ENCODE measurements at places on chromosomes 11 and 22. TPM values are rescaled to one million over a fixed set of nuclear protein-coding genes. Genes with fewer than 3 reads are reported as not detected.

The DBX1 gene
- not detected for polyA plus RNA-seq

The SEC14L2 gene
- 0.23 TPM for polyA plus RNA-seq

The KCNQ1OT1 gene
- 0.04 TPM for polyA plus RNA-seq

The VWA5A gene
- 12.8 TPM for polyA plus RNA-seq

The OR8A1 gene
- not detected for polyA plus RNA-seq

The ZNF215 gene
- polyA plus RNA-seq = not detected

The KCNJ4 gene
- not detected for polyA plus RNA-seq

The HPS5 gene
- 13.0 TPM for polyA plus RNA-seq

The FOLH1 gene
- polyA plus RNA-seq = not detected

The SCGB1A1 gene
- polyA plus RNA-seq = not detected

The OR51B5 gene
- not detected for polyA plus RNA-seq

The PGAP2 gene
- 16.1 TPM for polyA plus RNA-seq

The UPK3A gene
- polyA plus RNA-seq = not detected

The ZBTB16 gene
- 197 TPM for polyA plus RNA-seq

DNA sequence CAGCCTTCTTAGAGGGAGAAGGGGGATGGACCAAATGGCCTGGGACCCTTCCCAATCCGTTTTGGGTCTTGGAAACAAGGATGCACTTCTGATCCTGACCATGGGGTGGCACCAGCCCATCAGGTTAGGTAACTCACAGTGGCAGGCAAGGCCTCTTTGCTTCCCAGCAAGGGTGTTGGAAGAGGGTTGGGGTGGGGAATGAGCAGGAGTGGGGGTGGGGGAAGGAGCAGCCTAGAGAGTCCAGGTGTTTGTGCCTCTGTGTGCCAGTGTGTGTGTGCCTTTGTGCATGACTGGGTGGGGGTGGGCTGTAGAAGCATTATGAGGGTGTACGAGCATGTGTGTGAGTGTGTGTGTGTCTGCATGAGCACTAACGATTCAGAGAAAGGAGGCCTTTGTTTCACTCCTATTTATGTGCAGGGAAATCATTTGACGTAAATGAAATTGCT, 213.1 kb downstream of the INSC start:
- no peak for DNase-seq

DNA sequence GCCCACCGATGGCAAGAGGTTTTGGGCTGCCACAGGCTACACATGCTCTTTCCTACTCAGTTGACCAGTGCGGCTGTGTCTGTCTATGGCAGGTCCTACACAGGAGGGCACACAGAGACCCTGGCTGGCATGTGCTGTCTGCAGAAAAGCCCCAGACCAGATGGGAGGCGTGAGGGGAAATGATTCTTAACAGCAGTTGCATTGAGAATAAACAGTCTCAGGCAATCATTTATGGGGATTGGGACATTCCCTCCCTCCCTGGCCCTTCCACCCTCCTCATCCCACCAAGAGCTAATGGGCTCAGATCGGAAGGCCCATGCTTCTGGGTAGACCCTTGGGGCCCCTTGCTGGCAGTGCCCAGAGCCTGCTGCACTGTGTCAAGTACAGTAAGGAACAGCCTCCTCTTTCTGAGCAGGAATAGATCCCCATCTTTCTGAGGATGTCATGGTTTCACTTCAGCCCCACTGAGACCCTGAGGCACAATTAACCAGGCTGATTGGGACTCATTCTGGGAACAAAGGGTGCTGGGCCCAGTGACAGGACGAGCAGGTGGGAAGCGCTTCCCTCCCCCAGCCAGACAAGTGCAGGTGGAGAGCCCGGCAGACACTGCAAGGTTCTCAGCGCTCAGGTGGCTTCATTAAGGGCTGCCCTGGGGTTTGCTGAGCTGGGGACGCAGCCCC, 28.3 kb downstream of the TSPAN18 start:
- DNase-seq = no peak

DNA sequence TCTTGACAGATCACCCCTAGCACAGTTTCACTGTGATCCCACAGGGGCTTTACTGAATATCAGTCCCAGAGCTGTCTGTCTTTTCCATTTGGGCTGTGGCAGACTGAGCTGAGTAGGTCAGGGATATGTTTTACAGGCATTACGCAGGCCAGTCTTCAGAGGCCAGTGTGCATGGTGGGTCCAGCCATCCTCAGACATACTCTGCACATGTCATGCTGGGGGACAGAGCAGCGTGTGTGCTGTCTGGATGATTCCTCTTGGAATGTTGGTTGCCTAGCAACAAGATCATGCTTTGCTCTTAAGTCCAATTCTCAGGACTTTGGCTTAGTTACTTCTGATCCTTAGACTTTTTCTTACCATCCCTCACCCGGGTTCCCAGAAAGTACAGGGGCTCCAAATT, 736.5 kb downstream of the DLG2 start:
- no peak for DNase-seq

GRCh38 chr11:113243696-113244095, 70.7 kb upstream of the TTC12 start:
- DNase-seq = no peak

DNA sequence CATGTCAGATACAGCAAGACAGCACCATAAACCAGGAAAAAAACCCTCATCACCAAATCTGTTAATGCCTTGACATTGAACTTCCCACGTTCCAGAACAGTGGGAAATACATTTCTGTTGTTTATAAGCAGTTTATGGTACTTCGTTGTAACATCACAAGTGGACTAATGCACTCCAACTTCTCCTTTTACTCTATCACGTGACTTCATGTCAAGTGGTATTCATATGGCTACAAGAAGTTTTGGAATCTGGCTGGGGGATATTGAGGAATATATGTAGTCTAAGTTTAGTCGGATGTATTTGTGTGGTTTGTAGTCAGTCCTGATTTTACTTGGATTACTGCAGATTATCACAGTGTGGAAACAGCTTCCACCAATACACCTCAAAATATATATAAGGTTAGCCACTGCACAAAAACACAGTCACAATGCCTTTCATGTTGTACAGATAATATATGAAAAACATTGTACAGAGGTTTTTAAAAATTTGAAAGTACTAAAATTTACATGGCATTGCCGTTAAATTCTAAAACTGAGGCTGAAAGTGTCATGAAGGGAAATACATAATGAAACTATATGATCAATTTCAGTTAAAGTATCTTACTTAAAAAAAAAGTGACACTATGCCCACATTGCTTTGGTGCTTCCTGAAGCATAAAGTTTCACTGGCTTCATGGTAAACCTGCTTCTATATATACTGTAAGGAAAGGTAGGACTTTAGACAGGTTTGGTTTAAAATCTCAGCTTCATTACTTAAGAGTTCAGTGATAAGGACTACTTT, 134.1 kb downstream of the CASP12 start:
- DNase-seq = no peak

DNA sequence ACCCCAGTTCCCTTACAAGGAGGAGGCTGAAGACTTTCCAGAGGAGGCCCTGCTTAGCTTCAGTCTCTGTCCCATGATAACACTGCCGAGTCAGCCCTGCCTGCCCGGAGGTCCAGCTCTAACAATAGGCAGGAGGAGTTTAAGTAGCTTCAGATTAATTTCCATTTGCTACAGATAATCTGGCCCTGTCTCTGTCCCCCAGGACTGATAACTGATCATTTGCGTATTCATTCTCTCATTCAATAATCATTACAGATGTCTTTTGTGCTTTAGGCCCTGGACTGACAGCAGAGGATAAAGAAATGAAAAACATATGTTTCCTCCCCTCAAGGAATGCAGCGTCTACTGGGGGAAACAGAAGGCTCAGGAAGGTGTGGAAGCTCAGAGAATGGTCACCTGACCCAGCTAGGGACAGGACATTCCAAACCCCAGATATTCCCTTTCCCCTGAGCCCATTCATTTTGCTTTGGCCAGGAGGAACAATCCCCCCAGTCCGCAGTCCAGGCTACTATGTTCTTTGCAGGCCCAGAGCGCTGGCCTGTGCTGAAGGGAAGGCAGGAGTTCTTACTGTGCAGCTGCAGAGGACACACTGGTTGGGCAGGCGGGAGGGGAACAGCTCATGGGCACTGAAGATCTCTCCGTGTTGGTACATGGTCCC, 20.8 kb downstream of the CHRDL2 start:
- no peak for DNase-seq

DNA sequence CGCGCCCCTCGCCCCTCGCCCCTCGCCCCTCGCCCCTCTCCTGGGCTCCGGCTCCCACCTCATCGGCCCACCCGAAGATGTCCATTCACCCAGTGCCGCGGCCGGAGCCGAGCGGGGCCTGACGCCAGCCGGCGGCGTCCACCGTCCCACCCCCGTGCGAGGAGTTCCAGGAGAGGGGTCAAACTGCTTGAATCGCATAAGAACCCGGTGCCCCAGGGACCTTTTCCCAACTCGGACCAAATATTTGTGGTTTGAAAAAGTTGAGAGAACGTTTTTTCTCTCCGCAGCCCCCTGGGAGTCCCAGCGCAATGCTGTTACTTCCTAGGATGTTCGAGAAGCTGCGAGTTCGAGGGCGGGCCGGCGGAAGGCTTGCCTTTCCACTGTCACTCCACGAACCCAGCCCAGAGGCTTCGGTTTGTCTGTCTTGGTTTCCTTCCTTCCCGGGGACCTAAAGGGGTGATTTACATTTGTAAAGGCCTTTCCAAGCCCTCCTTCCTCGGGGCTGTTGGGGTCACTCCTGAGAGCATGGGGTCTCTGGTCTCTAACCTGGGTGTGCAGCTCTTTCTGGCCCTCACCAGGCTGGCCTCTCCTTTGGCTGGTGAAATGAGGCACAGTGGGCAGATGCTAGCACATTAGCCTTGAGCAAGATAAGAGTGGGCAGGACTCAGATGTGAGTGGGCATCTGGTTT, 38.0 kb downstream of the ETS1 start:
- DNase-seq = no peak

GRCh38 chr11:8839957-8840945, 70.7 kb upstream of the AKIP1 start:
- DNase-seq = no peak

DNA sequence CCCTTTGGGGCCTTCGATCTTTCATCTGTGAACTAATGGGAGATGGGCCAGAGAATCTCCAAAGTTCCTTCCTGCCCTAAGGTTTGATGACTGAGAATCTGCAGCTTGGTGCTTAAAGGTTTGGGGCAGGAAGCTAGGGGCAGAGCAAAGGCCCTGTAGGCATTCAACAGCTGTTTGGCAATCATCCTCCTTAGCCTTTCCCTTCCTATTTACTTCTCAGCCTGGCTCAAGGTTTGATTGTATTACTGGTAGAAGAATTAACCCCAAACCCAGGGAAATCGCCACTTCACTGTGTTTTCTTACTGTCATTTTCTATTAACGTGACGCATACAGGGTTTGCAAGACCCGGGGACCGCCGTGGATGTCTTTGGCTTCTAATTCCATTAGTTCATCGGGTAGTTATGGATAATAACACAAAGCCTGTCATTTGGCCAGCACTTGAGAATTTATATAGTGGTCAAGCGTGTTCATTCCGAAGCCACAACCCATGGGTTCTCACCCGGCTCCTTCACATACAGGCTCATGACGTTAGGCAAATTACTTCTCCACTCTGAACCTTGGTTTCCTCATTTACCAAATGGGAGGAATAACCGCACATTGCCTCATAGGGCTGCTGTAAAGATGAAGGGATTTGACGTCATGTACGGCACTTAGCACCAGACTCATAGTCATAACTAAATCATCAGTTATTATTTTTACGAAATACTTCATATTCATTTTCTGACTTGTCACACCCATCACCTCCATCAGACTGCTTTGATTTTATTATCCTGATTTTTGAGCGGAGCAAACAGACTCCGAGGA, 158.1 kb downstream of the FBXO7 start:
- DNase-seq = no peak

- no peak for DNase-seq
Measured at GRCh38 chr11:6328321-6328720, 8.0 kb upstream of the CAVIN3 start.

- DNase-seq = no peak
Measured at GRCh38 chr11:69355959-69356702, 62.2 kb downstream of the MYEOV start.

DNA sequence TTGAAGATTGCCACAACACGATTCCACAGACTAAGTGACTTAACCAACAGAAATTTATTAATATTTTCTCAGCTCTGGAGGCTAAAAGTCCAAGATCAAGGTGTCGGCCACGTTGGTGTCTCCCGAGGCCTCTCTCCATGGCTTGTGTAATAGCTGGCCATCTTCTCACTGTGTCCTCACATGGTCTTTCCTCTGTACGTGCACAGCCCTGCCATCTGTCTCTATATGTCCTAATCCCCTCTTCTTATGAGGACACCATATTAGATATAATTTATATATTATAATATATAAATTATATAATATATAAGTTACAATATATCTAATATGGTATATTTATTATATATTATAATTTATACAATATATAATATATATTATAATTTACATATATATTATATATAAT, 25.1 kb upstream of the SCGB1A1 start:
- no peak for DNase-seq

GRCh38 chr22:24578355-24579257, 14.3 kb downstream of the LRRC75B start:
- DNase-seq = no peak

DNA sequence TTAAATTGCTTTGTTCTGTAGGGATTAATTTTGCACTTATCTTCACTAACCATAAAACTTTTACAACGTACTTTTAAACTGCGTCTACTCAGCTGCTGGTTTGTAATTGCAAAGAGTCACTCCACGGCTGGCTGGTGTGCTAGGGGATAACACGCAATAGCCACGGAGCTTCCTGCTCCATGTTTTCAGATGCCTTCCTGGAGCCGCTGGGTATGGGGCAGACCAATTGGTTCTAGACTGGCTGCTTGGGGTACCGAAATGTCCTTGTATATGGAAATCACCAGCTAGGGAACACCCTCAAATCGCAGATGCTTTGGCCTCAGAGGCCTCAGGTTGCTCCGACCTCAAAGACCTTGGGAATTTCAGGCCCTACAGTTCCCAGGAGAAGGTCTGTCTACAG, 3.8 kb upstream of the CSNK2A3 start:
- DNase-seq = no peak

GRCh38 chr11:18203723-18204122, 31.1 kb downstream of the MRGPRX4 start:
- DNase-seq = no peak

DNA sequence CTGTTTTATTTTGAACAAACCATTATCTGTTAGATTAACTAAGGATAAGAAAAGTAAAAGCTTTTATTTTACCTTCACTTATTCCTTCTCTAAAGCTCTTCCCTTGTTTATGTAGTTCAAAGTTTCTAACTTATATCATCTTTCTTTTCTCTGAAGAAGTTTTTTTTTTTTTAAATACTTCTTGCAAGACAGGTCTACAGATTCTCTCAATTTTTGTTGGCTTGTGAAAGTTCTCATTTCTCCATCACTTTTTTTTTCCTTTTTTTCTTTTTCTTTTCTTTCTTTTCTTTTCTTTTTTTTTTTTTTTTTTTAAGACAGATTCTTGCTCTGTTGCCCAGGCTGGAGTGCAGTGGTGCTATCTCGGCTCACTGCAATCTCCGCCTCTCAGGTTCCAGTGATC, 4.7 kb upstream of the TREH start:
- DNase-seq = no peak

DNA sequence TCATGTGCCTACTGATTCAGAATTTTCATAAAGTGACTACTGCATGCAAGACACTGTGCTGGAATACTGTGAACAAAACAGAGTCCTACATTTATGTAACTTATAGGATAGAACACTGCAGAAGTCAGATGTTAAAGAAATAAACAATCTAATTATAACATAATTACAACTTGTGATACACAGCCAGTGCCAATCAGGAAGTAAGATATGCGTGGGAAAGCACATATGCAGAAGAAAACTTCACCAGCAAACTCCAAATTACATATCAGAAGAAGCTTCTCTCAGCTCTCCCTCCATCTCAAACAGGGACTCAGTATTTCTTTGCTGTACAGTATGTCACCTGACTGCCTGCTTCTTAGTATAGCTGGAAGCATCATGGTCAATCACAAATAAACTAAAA, 37.4 kb downstream of the PAK1 start:
- DNase-seq = no peak
